ENCODE measurements at places on chromosomes 12 and 14.

DNA sequence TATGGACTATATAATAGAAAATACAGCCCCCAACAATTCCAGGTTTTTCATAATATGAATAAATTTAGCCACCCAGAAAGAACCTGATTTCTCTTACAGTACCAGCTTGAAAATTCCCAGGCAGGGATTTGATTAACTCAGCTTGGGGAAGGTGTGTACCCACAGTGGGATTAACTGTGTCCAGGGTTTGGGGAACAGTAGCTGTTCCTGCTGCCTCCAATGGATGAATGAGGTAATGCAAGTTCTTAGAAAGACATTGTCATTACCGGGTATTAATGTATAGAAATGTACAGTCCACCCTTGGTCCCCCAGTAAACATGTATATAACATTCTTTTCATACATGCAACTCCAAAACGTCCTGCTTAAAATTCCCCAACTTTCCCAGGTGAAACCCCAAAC lies 115.6 kb downstream of the LRIG3 start:
- DNase-seq, result no peak

GRCh38 chr12:57517187-57517586 lies 3.1 kb downstream of the DDIT3 start:
- no peak for DNase-seq

- no peak for DNase-seq
These were observed 76.1 kb upstream of the BTG1 start for GRCh38 chr12:92221656-92222315.

DNA sequence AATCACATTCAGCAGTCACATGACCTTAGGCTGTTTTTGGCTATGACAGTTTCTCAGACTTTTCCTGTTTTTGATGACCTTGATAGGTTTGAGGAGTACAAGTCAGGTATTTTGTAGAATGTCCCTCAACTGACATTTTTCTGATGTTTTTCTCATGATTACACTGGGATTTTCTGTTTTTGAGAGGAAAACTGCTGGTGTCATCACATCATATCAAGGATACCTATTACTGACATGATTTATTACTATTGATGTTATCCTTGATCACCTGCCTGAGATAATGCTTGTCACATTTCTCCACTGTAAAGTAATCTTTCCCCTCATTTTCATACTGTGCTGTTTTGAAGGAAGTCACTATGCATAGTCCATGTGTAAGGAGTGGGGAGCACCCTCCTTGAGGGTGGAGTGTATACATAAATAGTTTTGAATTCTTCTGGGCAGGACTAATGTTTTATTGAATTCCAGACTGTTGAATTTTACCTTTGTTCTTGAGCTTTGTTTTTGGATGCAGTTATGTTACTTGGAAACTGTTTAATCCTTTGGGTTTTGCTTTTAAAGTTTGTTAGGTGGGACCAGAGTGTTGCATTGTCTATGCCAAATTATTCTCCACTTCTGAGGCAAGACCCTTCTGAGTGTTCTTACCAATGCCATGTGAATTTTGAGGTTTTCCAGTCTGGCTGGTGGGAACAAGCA lies 444.5 kb upstream of the FAR2 start:
- no peak for DNase-seq

DNA sequence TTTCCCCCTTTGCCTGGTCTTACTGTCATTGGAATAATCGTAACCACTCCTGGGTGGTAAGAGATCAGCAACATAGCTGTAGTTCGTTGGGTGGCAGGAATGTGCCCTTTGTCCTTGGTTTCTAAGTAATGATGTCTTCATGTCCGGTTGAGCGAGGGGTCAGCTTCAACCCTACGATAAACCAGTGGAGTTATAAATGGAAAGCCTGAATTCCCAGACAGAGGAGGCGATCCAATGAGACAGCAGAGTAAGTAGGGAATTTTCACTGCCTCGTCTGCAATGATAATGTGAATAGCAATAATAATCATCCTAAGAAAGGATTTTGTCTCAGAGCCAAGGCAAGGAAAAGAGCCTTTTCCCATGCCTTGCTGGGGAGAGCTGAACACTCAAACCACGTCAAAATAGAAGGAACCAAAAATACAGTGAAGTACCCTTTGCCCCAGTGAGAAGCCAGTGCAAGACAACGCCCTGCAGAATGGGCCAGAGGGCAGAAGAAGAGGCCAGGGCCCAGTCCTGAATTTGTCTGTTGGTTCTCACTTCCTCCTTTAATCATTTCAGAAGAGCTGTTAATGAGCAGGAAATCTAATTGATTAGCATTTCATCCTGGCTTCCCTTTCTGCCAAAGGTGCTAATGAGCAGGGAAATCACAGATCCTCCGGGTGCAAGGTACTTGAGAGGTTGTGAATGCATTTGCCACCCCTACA lies 330.7 kb downstream of the CACNA1C start:
- no peak for DNase-seq

DNA sequence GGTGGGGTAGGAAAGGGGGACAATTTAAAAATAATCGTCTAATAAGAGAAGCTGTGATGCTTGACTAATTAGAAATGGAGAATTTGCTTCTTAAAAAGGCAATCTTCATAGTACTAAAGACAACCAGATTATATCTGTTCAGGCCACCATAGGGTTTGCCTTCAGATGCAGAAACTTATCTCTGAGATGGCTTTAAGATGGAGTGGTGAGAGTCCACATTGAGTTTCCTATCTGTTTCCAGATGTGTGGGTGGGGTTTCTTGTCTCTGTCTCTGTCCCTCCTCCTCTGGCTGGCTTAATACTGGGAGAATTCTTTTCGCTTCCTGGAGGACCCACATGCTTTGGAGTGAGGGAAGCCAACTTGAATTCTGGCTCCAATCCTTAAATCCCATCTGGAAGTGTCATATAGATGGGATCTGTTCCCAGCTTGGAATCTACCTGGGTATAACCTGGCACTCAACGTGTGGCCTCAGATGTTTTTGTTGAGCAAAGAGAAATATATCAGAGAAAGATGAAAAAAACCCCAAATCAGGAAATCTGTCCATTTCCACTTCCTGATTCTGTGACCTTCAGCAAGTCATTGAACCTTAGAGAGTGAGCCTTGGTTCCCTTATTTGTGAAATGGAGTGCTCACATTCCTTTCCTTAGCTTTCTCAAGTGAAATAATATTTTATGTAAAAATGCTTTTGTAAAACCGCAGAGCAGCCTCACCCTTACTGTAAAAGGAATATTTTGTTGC lies 66.4 kb downstream of the CHST11 start:
- DNase-seq, result no peak

GRCh38 chr12:132474237-132474741 lies 15.7 kb upstream of the FBRSL1 start:
- DNase-seq, result no peak

GRCh38 chr12:47102845-47103651 lies 23.3 kb upstream of the AMIGO2 start:
- DNase-seq, result no peak

GRCh38 chr14:101072070-101072469 lies 168.5 kb upstream of the RTL1 start:
- DNase-seq, result no peak

DNA sequence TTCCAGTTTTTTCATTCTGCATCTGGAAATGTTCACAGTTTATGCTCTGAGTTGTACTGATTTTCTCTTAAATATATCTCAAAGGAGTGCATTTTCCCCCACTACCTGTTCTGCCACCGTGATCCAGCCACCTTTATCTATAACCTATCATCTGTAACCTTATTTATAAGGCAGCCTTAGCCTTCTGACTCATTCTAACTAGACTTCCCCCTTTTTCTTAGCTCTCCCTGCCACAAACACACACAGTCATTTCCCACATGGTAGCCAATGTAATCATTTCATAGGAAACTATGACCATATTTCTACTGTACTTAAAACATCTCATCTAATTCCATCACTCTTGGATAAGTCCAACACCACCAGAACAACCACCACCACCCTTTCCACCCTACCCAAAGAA lies 10.8 kb upstream of the GYS2 start:
- DNase-seq, result no peak

GRCh38 chr12:13101821-13102375 lies 1.6 kb downstream of the GSG1 start:
- no peak for DNase-seq

GRCh38 chr14:31781578-31781977 lies 220.4 kb downstream of the NUBPL start:
- DNase-seq, result no peak

DNA sequence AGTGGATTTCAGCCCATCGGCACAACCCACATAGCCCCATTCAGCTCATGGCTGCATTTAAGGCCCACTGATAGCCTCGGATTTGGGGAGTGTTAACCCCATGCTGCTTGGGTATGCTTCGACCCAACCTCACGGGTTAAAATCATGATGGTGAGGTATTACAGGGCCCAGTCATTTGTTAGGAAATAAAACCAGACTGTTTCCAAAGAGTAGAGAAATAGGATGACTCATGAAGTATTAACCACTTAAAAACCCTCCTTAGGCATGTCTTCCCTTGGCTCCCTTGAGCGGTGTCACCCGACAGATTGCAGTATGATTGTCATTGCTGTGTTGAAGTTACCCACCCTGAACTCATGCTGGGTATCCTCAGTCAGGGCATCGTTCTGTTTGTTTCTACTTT lies 289.1 kb downstream of the CACNA1C start:
- DNase-seq, result peak; percentile 45

DNA sequence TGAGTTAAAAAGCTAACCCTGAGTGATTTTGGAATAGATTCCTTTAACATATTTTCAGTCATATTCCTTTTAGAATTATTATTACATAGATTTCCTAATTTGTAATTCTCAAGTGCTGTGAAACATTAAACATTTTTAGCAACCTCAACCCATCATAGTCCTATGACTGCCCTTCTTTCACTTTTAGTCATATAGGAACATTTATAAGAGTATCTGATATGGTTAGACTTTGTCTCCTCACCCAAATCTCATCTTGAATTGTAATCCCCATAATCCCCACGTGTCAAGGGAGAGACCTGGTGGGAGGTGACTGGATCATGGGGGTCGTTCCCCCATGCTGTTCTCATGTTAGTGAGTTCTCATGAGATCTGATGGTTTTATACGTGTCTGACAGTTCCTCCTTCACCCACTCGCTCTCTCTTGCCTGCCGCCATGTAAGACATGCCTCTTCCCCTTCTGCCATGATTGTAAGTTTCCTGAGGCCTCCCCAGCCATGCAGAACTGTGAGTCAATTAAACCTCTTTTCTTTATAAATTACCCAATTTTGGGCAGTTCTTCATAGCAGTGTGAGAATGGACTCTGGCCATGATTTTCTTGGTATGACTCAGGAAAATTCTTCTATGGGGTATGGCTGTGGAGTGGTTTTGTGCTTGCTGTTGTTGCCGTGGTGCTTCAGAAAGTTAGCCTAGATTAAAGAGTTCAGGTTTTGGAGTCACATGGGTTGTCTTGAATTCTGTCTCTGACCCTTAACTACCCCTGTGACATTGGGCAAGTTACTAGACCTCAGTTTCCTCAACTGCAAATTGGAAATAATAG lies 83.9 kb downstream of the FUT8 start:
- DNase-seq, result no peak

DNA sequence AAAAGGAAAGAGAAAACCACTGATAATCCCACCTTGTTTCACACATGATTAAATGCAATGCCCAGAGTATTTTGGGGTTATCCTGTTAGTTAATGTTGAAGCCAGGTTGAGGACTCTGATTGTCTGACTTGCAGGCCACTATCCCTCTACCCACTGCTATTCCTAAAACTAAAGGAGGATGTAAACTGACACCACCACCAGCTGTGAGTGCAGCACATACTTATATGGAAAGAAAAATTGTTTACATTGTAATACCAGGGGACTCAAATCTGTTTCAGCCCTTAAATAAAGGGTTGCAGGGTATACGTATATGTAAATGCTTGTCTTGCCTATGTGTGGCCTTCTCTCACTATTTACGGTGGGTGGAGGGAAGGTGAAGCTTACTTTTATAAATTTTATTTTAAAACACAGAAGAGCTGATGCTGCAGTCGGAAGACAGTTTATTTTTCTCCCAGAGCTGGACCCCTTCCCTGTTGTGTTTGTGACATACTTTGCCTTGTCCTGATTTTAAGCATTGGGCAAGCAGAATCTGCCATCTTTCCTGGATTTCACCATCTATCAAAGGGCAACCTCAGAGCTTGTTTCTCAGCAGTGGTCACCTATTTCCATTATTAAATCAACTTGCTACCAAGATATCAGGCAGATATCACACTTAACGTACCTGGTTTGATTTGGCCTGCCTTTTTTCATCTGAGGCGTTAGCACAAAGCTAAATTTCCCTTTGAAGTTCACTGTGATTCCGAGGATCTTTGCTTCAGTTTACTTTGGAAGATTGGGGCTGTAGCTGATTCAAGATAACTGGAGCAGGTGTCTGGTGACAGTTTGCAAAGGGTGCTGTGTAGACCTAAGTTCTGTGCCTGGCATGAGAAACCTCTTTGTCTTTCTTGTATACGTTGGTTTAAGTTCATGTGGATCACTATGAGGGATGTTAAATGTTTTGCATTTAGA lies 25.2 kb downstream of the DAAM1 start:
- DNase-seq, result no peak

DNA sequence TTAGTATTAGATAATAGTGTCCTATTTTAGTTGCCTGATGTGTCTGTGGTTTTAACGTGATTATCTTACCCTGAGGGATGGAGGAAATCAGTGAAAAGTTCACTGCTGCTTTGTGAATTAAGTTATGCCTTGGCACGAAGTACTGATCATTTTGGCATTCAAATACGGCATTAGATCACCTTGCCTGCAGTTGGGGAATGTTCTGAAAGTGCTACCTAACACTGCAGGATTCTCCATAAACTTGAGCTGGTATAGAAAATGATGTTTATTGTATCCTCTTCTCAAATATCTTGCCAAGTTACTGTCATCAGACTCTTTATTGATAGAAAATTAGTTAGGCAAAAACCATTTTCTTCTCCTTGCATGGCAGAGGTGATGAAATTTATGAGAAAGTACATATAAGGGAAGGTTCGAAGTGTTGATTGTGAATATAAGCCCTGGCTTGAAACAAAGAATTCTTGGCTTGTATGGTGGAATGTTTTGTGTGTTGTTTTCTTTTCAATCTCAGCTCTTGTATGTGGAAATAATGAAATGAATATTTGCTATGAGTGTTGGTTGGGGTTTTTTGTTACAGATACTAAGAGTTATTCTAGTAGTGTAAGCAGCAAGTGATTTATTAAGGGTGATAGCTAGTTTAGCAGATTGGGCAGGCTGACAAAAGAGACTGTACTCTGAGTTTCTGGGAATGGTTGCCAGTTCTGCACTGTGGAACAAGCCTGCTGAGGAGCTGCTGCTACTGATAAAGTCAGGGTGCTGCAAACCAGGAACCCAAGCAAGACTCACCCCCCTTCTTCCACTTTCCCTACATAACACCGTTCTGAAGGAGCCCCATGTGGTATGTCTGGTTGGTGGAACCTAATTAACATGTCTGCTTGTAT lies 448.3 kb downstream of the PCNX1 start:
- no peak for DNase-seq

Data from non-pigmented ciliary epithelial cell (primary cell).